ENCODE measurements at places on chromosomes 6 and 20.
A peak's percentile ranks its signal among the peaks of the same experiment; 100 is the strongest.

DNA sequence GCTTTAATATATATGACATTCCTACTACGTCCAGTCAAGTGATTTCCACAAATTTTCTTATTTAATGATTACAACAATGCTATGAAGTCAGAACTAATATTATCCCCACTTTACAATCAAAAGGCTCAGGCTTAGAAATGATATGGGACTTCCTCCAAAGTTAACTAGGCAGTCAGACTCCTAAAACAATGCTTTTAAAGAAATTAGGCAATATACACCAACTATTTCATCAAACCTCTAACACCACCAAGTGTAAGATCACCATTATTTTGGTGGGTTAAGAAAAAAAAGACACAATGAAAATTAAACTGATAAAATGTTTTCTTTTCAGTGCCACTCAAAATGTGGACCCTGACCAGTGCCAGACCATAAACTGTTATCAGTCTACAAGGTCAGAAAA, 256.1 kb upstream of the RUNX2 start:
- no peak for DNase-seq

DNA sequence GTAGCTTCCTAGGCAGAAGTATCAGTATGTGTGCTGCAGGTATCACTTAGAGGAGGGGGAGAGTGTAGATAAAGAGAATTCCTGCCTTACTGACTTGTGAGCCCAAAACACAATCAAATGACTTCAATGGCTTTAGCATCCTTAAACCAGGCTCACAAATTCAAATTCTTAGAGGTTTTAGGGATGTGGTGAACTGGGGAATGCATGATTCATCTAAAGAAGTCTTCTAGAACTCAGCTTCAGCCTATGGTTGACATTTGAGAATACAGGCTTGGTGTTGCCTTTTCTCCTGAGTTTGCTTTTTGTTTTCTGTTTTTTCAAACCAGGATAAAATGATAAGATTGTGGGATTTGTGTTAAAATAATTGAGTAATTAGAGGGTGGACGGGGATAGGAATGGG, 14.4 kb downstream of the SNRPC start:
- DNase-seq: no peak

DNA sequence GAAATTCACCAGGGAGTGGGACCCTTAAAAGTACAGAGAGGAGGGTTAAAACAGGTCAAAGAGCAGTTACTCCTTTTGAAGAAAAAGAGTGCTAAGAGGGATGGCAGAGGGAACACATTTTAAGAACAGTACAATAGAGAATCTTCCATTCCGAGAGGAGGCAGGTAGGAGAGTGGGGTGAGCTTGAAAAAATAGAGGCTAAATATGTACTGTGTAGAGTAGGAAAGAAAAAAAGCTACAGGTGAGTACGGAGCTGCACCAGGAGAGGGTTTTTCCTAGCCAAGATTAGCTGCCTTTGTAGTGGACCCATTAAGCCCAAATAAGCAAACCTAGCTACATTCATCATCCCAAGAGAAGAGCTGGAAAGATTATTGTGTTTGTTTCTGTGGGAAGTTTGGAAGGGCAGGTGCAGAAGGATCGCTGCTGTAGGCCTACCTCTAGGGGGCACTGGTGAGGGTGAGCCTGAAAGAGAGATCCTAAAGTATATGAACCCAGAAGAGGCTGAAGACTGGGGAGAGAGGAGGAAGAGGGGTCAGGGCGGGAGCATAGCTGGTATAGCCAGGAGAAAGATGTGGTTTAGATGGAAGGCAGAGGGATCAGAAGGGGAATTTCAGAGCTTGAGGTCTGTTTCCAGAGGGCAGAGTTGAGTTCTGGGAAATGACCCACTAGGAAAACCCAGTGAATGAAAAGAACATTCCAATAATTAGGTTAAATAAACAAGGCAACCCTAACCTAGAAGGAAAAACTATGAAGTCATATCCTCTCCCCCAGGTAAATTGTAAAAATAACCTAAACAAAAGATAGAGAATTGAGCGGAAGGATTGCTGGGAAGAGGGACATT, 50.2 kb upstream of the HINT3 start:
- DNase-seq: peak; percentile 23

- DNase-seq: no peak
Observed at GRCh38 chr20:8127553-8128255, 4.4 kb upstream of the PLCB1 start.

DNA sequence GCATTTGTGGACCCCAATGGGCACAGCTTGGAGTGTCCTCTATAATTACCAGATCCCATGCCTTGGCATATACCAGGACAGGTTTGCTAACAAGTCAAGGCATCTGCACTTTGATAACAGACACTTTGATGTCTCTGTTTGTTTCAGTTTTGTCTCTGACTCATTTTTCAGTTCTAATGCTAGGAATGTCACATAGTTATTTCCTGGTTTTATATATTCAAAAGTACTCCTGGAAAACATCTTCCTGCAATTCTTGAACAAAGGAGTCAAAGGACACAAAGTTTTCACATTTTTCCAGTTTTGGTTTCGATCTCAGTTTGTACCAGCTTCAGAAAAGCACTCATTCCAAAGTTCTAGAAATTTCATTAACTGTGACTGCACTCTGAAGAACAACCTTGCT, 188.1 kb downstream of the FOXC1 start:
- no peak for DNase-seq

DNA sequence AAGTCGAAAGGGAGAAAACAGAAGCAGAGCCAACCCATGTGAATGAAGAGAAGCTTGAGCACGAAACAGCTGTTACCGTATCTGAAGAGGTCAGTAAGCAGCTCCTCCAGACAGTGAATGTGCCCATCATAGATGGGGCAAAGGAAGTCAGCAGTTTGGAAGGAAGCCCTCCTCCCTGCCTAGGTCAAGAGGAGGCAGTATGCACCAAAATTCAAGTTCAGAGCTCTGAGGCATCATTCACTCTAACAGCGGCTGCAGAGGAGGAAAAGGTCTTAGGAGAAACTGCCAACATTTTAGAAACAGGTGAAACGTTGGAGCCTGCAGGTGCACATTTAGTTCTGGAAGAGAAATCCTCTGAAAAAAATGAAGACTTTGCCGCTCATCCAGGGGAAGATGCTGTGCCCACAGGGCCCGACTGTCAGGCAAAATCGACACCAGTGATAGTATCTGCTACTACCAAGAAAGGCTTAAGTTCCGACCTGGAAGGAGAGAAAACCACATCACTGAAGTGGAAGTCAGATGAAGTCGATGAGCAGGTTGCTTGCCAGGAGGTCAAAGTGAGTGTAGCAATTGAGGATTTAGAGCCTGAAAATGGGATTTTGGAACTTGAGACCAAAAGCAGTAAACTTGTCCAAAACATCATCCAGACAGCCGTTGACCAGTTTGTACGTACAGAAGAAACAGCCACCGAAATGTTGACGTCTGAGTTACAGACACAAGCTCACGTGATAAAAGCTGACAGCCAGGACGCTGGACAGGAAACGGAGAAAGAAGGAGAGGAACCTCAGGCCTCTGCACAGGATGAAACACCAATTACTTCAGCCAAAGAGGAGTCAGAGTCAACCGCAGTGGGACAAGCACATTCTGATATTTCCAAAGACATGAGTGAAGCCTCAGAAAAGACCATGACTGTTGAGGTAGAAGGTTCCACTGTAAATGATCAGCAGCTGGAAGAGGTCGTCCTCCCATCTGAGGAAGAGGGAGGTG, 38.7 kb downstream of the ZBTB2 start:
- no peak for DNase-seq

GRCh38 chr6:45676380-45676779, 298.6 kb upstream of the SUPT3H start:
- DNase-seq: no peak

DNA sequence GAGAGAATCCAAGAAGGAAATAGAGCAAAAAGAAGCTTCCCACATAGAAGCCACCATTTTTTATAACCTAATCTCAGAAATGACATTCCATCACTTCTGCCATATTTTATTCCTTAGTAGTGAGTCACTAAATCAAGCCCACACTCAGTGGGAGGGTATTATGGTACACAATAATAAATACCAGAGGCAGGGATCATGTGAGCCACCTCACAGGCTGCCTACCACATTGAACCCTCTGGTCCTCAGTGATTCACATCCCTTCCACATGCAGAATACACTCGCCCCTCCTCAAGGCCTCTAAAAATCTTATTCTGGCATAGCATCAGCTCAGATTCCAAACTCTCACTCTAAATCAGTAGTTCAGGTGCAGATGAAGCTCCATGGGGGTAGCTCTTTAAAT, 49.4 kb downstream of the TMC2 start:
- no peak for DNase-seq

DNA sequence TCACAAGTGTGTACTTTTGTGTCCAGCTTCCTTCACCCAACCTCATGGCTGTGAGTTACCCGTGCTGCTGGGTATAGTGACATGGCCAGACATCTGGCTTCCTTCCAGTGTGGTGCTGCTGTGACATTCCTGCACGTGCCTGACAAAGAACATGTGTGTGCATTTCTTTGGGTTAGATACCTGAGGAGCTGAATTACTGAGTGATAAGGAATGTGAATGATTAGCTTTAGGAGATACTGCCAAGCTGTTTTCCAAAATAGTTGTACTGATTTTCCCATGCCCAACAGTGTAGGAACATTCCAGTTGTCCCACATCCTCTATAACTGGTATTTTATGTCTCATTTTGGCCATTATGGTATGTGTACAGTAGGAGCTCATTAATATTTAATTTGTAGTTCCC, 132.5 kb downstream of the PREX1 start:
- DNase-seq: no peak

- no peak for DNase-seq
Observed at GRCh38 chr6:80010288-80010687, 5.8 kb downstream of the TTK start.

DNA sequence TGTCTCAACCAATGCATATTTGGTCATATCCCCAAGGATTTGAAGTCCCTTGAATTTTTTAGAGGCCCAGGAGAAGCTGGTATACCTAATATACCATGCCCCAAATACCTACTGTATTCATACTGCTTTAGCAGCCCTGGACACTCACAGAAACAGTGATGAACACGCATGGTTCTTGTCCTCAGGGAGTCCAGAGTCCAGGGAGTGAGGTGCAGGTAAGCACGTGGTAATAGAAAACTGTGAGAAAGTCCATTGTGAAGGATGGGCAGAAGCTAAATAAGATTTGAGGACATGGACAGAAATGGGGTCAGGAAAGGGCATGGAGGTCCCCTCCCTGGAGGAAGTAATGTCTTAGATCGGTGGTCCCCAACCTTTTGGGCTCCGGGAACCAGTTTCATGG, 85.4 kb downstream of the TSHZ2 start:
- DNase-seq: no peak

DNA sequence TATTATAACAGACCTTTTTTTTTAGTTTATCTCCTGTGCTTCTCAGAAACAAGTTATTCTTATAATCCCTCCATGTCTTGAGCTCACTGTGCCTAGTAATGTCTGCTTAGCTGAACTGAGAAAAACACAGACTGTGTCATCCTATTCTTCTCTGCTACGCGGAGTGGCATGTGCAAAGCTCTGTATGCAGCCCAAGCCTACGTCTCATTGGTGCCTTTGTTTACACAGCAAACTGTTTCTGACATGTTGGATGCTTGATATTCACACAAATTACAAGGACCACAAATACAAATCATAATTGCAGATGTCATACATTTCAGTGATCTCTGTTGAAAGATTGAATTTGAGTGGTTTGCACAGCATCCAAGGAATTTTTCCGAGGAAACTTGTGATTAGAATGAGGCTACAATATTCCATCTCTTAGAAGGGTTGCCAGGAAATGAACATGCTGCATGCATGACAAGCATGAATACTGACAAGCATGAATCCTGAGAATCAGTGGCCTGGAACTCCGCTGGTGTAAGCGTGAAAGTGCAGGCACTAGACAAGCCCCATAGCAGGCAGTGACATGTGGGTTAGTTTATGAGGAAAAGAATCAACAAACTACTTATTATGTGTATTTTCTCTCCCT, 128.4 kb upstream of the SGK1 start:
- DNase-seq: no peak

GRCh38 chr20:16273812-16274555, 299.3 kb downstream of the KIF16B start:
- no peak for DNase-seq

DNA sequence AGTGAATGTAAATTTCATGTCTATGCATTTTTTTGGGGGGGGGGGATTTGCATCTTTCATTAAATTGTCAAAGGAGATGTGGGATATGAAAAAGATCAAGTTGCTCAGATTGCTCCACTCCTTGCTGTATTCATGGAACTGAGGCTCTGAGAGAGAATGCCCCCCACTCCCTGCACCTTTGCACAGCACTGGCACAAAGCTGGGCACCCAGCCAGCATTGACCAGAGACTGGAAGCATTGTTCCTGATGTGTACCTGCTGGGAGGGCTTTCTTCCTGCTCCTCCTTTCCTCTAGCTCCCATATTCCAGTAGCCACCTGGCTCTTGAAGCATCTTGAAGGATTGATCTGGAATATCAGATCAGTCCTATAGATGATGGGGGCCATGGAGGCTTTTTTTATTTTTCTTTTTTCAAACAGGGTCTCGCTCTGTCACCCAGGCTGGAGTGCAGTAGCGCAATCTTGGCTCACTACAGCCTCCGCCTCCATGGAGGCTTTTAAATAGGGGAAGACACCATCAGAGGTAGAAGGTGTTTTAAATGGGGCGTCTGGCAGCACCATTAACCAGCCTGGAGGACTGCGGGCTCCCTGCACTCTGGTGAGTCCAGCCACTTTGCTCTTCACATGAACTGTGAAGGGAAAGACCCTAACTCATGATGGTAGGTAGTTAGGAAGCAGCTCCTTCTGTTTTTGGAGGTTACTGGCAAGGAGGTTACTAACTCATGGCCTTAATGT, 10.9 kb downstream of the DUSP15 start:
- no peak for DNase-seq

DNA sequence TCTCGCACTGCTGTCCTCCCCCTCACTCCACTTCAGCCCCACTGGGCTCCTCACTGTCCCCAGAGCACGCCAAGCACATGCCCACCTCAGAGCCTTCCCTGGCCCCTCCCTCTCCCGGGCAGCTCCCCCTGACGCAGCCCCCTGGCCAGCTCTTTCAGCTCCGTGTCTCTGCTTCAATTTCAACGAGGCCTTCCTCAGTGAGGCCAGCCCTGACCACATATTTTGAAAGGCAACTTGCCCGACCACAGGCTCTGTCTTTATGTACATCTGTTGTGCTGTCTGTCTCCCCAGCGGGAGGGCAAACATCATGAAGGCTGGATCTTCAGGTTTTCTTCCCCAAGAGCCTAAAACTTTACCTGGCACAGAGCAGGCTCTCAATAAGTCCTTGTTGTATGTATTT, 44.6 kb downstream of the JPH2 start:
- no peak for DNase-seq

DNA sequence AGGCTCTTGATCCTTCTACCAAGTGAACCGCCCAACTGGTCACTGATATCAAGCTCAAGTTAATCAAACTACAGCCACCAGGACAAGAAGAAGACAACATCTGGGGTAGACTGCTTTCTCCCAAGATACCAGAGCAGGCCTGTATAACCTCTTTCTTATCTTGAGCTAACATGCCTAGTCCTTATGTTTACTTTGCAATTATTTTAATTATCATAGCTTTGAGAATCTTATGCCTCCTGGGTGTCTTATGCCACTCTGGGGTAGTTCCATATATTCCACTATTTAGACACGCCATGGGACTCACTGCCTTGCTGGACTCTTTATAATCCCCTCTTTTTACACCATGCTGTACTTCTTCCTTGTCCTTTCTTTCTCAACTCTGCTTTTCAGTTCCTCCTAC, 41.5 kb upstream of the ECI2 start:
- no peak for DNase-seq

- DNase-seq: no peak
Observed at GRCh38 chr6:43262780-43263313, 19.6 kb downstream of the TTBK1 start.

- peak; percentile 62 for DNase-seq
Observed at GRCh38 chr6:31128093-31128676, 7.9 kb upstream of the CDSN start.

GRCh38 chr20:40933758-40934157, 94.9 kb upstream of the TOP1 start:
- DNase-seq: no peak

Data from stimulated activated CD8-positive, alpha-beta memory T cell treated with anti-CD3 and anti-CD28 coated beads, Interleukin-4, amount 100 ng/mL, for 24 hours (primary cell).